ENCODE measurements at places on chromosomes 2 and 18. TPM values are rescaled to one million over a fixed set of nuclear protein-coding genes. Genes with fewer than 3 reads are reported as not detected.

- no peaks in the 10 kb centered on the region for H3K27me3 ChIP-seq
- H3K4me1 ChIP-seq = peaks cover 18% of the 10 kb centered on the region
- DNase-seq = no peak
- H3K36me3 ChIP-seq = peaks cover 47% of the 10 kb centered on the region
- no peak overlapping the region for H3K27ac ChIP-seq
Observed at GRCh38 chr18:12803069-12803936, 80.7 kb downstream of the PTPN2 start.

- no peaks in the 10 kb centered on the region for H3K36me3 ChIP-seq
- H3K4me1 ChIP-seq = no peaks in the 10 kb centered on the region
- H3K4me3 ChIP-seq = no peak overlapping the region
Observed at GRCh38 chr18:65753520-65753919, 2.7 kb downstream of the CDH7 start.

The MYO3B gene
- total RNA-seq = 0.05 TPM

The SERPINB4 gene
- not detected for total RNA-seq

The TMEM131 gene
- 40.6 TPM for total RNA-seq

Data from activated CD4-positive, alpha-beta T cell treated with anti-CD3 and anti-CD28 coated beads, Interleukin-2, amount 10 ng/mL, durations not matched to agents 7 days and 5 days (primary cell).